ENCODE measurements at places on chromosomes 1 and 21. TPM values are rescaled to one million over a fixed set of nuclear protein-coding genes. Genes with fewer than 3 reads are reported as not detected.

The ADGRL4 gene
- not detected for total RNA-seq

The RGS1 gene
- not detected for total RNA-seq

The FCRL4 gene
- not detected for total RNA-seq

The HES3 gene
- total RNA-seq, result not detected

The SPRR3 gene
- total RNA-seq, result 0.20 TPM

The LMO4 gene
- 174 TPM for total RNA-seq

The DPYD gene
- total RNA-seq, result 1.5 TPM

The ANKRD35 gene
- total RNA-seq, result 0.46 TPM

The PLA2G2C gene
- not detected for total RNA-seq

The COL11A1 gene
- total RNA-seq, result not detected
